ENCODE measurements at places on chromosomes 7 and 10.
A peak's percentile ranks its signal among the peaks of the same experiment; 100 is the strongest.

GRCh38 chr7:4774658-4775249, 669 bp upstream of the AP5Z1 start:
- DNase-seq = no peak

- no peak for DNase-seq
Measured at GRCh38 chr7:17279061-17279460, 19.4 kb upstream of the AHR start.

DNA sequence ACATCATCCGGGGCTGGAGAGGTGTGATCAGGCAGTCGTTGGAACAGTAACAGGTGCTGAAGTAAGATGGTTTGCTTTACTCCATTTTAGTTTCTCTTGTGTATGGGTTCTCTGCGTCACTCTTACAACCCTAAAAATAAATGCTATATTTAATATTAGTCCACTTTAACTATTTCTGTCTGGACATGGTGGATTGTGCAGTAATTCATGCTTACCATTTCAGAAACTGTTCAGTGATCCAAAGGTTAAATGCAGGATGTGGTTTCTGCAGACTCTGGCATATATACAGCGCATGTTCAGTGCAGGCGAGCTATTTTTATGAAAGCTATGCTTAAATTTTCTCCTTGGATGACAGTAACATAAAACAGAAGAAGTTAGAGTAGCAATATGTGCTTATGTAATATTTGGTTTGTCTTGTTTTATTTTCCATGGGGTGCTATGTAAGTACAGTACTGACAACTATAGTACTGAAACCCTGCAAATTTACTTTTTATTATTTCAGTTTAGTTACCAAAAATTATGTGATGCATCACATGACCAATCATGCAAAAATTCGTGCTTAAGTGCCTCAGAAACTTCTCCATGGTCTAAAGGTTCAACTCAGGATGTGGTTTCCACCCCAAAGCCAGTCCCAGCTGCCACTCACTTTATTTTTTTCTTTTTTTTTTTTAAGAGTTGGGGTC, 46.6 kb upstream of the GRID1 start:
- DNase-seq = no peak

DNA sequence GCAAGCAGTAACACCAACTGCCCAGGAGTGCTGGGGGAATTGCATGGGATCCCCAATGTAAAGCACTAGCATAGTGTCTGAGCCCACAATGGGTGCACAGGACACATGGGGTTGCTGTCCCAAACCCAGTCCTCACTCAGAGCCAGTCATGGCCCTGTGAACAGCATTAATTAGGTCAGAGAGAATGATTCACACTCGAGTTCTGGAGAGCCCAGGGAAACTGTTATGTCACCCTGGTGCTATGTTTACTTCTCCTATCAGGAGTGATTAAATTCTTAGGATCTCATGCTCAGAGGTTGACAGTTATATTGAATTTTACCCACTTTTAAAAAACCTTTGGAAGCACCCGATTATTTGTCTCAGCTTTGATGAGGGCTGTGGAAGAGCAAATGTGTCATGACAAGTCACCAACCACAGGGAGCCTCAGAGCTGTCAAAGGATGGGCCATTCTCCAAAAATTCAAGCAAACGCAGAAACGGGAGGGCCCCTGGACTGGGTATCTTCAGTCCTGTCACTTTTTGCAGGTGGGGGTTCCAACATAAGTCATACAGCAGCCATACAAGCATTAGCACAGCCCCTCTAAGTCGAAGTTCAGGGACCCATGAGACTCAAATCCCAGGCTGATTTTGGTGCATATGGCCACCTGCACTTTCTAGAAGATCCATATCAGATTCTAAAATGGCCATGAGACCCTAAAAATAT, 1.3 kb upstream of the RASSF4 start:
- DNase-seq = no peak

DNA sequence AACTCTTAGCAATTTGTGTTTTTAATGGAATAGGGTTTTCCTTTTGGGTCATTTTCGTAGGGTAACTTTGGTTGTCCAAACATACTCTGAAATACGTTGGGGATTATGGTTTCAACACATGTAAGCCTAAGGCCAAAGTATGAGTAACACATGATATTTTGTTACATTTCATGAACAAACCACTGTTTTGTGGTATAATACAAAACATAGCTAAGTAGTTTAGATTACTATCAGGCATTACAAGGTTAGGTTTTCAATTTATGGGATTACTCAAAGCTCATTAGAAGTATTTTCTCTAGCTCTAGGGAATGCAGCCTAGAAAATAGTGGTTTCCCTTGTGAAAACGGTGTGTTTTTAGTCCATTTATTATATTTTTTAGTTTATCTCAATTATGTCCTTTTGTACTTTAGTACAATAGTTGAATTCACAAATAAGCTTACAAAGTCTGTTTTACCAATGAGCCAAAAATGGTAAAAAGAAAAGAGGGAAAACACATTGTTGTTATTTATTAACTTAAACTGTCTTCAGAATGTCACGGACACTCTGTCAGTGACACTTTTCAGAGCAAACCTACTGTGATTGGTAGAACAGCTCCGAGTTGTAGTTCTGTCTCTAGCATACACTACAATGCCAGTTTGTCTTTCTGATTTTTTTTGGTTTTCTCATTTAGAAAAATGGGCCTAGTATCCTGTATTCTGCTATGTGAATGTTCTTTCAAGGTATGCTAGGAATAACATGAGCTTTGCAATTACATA, 473.7 kb downstream of the SUGCT start:
- DNase-seq = no peak

GRCh38 chr7:65457705-65458104, 84.0 kb downstream of the ZNF92 start:
- no peak for DNase-seq

- DNase-seq = no peak
Measured at GRCh38 chr7:151758622-151759540, 118.0 kb downstream of the PRKAG2 start.

DNA sequence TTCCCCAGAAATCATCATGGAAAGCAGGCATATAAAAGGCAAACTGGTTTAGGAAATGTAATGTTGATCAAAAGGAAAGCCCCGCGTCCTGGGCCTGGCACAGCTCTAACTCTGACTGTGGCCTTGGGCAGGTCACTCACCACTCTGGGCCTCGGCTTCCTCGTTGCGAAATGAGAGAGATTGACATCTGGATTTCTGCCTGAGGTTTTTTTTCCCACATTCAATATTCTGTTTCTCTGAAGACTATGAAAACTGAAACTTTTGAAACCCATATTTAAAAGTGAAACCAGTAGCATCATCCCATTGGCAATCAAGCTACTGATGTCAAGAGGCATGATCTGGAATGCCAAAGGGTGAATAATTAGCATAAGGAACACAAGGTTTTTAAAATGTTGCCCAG, 369.7 kb upstream of the NPVF start:
- no peak for DNase-seq

GRCh38 chr7:4681886-4682620, at the start of gene FOXK1:
FOXK1 (plus strand) TSS chr7:4682295; CDS start chr7:4682309, 14 bp downstream.
- DNase-seq = peak; percentile 57

- no peak for DNase-seq
Measured at GRCh38 chr7:129855935-129856717, 96.6 kb downstream of the UBE2H start.

- no peak for DNase-seq
Measured at GRCh38 chr10:52741851-52742250, 30.7 kb downstream of the MBL2 start.

- DNase-seq = no peak
Measured at GRCh38 chr10:70513848-70514309, 35.3 kb downstream of the PALD1 start.

- DNase-seq = no peak
Measured at GRCh38 chr10:115871855-115872254, 401.2 kb downstream of the GFRA1 start.

DNA sequence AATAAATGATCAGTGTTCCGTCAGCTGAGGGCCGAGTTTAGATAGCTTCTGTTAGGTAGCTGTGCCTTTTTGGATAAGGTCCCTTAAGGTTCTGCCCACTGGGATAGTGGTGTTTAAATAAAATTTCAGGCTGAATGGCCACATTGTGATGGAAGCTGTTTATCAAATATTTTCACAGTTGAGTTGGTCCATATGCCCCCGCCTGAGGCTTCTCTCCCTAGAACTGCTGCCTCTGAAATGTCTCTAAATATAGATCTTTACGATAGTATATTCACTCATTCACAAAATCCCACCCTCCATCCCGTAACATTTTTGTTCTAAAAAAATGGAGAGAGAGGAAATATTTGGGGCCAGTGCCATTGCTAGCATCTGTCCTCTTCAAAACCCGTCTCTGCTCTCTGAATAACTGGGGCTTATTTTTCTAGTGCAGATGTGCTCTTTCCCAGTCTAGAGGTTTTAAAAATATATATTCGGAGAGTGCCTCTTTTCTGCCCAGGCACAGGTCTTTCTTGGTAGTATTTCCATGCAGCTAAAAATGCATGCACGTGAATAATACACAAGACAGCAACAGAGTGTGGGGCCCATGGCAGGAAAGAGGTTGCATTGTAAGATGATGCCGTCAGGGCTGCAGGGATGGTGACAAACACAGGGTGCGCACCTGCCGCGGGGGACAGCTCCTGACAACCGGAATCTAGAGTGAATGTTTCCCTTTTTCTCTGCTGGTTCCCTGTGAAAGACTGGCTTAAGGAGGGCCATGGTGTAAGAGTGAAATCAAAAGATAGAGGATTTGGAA, 105.4 kb upstream of the BTBD16 start:
- DNase-seq = no peak

DNA sequence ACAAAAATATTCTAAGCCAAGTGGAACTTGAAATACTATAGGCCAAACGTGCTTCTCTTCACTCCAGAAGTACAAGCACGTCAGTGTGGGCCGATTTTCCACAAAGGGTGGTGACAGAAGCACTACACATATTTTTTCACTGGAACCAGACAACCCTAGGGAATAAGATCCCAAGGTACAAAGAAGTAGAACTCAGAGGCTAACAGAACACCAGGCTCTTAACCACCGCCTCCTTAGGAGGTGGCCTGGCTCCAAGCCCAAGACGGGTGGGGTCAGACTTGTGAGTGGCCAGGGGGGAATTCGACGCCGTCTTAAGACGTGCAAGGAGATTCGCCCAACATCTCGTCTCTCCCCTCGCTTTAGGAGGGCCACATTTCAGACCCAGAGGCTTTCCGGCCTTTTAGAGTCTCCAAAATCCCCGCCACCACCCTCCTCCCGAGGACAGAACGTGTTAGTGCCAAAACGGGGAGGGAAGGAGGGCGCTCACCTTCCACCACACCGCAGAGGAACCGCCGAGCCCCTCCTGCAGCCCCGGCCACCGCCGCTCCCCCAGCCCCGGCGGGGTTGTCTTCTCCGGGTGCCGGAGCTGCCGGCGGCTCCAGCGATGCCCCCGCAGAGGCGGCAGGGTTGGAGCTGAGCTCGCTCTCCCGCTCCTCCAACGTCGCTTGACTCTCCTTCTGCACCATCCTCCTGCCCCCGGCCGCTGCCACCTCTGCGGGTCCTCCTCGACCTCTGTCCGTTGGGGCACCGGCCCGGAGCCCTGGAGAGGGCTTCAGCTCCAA, 716 bp downstream of the OGA start:
- peak; percentile 92 for DNase-seq

GRCh38 chr7:128055637-128056036, 24.4 kb upstream of the LRRC4 start:
- no peak for DNase-seq

DNA sequence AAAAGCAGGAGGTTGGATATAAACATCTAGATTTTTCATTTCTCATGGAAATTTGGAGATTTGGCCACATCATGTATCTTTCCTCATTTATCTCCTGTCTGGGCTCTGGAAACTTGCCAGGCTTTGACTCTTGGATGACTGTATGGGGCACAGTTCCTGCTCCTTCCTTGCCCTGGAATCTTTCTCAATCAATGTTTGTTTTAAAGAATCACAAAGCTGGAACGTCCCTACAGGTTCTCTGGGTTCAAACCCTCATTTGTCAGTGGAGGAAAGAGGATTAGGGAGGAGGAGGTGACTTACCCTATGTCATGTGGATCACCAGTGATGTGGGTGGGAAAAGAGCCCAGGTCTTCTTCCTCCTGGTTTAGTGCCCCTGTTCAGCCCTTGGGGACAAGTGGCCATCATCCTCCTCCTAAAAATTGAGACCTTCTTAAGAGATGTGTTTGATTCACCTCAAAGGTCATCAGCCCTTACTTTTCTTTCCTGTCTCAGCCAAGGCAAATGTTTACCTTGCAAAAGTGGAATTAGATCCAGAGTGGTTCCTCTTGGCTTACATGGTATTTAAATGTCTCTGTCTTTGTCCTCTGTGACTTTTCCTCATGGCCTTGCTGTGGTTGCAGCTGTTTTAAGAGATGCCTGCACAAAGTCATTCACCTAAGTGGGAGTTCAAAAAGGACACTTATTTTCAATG, 38.8 kb upstream of the PDZD8 start:
- no peak for DNase-seq

- DNase-seq = no peak
Measured at GRCh38 chr7:140402178-140402835, 1.6 kb upstream of the RAB19 start.

DNA sequence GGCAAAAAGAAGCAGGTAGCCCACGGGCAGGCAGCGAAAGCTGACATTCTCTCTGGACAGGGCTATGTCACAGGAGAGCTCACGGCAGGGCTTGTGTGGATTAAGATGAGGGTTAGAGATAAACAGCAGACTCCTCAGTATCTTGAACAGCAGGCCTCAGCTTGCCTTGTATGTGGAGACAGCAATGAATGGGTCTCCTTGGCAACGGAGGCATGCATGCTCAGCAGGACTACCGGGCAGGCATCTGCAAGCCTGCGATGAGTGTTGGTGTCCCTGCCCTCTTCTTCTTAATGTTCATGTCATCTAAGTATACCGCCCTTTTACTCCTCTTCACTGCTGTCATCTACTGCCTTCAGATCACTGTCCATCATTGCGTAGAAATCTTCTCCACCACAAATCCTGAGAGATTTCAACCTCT, 81.9 kb upstream of the C1GALT1 start:
- DNase-seq = peak; percentile 75

GRCh38 chr10:103175580-103176285, 17.3 kb downstream of the NT5C2 start:
- DNase-seq = no peak

DNA sequence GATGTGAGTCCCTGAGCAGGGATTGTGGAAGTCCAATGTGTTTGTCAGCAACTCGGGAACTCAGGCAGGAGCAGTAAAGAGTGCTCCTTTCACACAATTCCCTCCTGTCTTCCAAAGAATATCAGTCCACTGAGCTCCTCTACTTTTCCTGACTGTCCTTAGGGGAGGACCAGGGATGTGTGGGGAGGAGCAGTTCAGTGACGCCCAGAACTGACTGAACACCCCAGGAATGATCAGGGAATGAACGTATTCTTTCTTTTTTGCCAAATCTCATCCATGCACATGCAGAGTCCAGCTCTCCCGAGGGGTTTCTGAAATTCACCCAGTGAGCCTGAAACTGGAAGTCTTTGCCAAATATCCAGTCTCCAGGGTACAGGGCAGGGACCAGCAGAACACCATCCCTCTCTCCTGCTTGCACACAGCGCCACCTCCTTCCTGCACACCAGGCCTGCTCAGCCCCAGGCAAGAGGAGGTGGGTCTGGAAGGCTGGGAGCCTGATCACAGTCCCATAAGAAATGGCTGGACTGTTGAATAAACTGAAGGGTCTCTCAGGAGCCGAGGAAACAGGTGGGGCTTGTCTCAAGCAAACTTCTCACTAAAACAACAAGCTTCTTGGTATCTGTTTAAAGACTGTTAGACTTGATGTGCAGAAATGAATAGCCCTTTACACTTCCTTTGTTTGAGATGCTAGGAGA, 294.7 kb downstream of the C7orf25 start:
- no peak for DNase-seq
